ENCODE measurements at places on chromosomes 7 and 10.

DNA sequence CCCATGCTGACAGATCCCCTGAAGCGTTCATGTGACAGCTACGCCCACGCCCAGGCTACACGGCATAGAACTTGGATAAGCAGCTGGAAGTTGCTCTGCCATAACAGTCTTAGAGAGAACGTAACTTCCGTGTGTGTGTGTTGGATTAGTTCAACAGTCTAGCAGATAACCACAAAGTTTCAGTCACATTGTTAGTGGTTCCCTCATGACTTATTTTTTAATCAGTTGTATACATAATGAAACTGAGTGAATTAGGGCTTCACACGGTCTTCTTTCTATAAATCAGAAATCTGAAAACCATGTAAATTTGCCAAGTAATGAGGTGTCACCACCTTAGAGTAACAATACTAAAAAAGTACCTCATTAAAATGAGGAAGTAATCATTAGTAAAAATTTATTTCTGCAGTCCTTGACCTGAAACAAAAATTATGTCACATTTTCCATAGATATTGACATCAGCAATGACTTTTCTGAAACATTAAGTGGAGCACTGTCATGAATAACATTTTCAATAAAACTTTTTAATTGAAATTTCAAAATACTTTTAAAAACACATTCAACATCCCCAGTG lies 21.7 kb upstream of the MACC1 start:
- peak; percentile 21 for DNase-seq

DNA sequence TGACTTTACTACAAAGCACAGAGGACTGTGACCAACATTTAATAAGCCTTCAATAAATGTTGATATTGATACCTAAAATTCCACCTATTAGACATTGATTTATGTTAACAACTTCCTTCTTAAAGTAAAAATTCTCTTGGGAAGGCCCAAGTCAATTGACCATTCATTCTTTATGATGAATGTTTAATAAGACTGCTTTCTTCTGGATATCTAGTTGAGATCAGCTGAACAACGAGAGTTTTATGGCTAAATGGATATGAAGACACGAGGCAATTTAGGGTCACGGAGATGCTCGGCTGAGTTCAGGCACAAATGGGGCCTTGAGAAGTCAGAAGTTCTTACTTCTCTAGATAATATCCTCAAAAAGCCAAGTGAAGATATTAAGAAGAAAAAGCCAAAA lies 258.8 kb downstream of the FRMD4A start:
- DNase-seq, result no peak

- DNase-seq, result no peak
These were observed 99.9 kb downstream of the ARMH3 start for GRCh38 chr10:101956117-101956516.

DNA sequence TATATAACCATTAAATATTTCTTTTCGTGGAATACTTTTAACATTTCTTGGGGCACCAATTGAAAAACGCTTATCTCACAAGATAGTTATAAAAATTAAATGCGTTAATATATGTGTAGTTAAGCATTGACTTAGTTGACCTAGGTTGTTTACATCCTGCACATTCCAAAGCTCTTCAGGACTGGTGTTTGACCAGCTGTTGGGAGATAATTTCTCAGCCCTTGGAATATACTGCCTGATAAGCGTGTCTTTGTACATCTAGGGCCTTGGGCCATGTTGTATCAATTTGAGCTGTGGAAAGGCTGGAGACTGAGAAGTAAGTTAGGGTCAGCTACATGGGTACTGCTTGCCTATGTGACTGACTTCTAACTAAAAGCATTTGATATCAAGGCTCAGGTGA lies 90.0 kb upstream of the AOAH start:
- no peak for DNase-seq

DNA sequence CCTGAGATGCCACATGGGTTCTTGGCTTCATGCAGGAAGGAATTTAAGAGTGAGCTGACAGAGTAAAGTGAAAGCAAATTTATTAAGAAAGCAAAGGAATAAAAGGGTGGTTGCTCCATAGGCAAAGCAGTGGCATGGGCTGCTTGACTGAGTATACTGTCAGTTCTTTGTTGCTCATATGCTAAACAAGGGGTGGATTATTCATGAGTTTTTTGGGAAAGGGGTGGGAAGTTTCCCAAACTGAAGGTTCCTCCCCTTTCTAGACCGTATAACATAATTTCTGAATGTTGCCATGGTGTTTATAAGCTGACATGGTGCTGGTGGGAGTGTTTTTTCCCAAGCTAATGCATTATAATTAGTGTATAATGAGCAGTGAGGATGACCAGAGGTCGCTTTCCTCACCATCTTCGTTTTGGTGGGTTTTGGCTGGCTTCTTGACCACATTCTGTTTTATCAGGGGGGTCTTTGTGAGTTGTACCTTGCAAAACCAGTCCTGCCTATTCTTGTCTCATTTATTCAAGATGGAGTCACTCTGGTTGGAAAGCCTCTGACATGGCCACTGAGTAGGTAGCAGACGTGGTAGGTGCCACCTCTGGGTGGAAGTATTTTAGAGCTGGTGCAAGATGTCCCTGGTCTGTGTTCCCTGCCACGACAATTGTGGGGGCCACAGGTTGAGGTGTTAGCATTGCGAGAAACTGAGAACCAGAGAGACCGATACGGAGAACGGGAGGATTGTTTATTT lies 107.5 kb upstream of the SDK1 start:
- no peak for DNase-seq

- DNase-seq, result no peak
These were observed 42.6 kb downstream of the SHH start for GRCh38 chr7:155769701-155770100.

GRCh38 chr7:105202616-105203015 lies 186.1 kb downstream of the SRPK2 start:
- DNase-seq, result no peak

DNA sequence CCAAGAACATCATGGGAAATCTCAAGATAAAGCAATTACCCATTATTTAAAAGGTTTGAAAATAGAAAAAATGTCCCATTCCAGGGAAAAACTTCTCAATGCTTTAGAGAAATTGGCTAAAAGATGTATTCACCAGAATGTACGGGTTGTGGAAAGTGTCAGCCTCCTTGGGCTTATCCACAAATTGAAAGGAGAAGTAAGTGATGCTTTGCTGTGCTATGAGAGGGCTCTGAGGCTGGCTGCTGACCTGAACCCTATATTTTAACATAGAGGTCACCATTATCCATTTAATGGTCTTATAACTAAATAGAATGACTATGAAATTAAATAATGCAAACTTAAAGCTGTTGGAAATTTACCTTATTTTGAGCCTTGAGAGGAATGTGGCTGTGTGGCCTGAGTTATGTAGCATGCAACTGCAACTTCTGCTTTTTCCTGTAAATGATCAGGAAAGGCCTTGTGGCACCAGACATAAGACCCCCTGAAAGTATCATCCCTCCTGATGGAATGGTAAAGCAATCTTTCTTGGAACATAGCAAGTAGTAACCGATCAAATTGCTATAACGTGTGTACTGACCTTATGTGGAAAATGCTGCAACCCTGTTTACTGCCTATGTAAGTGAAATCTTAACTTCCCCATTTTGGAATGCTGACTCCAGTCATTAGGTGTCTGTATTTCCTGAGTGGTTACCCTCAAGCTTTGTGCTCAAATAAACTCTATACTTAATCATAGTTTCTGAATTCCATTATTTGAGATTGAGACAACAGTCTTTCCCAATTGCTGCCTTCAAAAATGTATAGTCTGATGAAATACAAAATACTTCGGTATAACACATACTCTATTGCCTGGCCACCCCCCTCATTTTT lies 6.9 kb downstream of the IFIT1B start:
- DNase-seq, result no peak
